ENCODE measurements at places on chromosomes 1 and 21.

DNA sequence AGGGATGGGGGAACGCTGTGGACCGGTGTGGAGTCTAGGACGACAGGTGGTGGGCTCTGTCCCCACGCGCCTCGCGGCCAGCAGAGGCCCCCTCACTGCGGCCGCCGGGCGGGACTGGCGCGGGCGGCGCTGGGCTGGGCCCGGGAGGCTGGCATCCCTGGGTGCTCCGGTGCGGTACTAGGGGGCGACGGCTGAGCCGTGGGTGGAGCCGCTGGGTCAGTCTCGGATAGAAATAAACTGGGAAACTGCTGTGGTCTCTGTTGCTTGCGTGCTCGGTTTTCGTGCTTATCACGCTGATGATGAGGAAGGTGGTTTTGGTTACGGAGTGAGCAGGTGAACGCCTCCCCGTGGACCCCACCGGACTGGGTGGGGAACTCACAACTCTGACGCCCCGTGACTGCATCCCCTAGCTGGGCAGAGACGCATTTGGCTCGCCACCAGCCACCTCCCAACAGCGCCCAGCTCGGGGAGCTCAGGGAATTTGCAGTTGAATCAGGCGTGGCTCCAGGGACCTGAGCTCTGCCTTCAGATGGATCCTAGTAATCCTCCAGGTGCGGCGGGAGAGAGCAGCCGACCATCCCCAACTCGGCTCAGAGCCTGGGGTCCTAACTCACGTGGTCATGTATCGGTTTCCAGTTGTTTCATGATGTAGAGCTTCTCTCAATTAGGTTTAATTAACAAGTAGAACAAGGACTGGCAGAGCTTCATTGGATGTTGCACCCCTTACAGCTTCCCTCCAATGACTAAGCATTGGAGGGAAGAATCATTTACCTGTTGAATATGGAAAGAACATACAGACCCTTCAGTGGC lies 32.1 kb downstream of the HSD17B7 start:
- no peak for DNase-seq

- no peak for DNase-seq
Observed at GRCh38 chr1:173297798-173298391, 90.8 kb upstream of the TNFSF4 start.

GRCh38 chr1:11059155-11059967 lies 457 bp downstream of the SRM start:
- no peak for DNase-seq

GRCh38 chr1:241167121-241167630 lies 189.8 kb downstream of the RGS7 start:
- no peak for DNase-seq

- DNase-seq: no peak
Observed at GRCh38 chr1:221727146-221728036, 14.5 kb downstream of the DUSP10 start.

DNA sequence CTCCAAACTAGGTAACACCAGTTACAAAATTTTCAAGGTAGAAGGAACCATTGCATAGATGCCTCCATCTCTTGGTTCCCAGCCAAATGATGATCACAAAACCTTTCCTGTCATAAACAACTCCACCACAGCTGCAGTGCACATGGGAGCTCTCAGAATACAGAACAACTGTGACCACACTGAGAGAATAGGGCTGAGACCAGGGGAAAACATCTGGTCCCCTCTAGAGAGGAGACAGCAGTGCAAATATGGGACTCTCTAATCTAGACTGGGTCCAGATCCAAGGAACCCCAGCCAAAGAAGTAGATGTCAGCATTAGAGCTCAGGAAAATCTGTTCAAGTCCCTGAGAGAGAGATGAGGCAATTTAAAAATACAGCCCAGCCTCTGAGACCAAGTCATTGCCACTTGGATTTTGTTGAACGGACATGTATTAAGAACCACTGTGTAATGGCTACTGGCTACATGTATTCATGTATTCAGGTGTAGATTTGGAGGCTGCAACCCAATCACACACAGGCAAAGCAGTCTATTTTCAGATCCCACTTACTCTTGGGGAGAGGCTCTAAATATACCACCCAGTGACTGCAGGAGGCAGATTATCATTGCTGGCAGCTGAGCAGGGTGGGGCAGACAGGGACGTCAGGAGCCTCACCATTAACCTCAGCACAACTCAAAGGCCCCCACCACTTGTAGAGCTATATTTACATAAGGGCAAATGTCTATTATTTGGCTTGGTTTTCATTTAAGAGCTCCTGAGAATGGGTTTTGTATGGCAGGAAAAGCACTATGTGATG lies 7.6 kb upstream of the RXRG start:
- no peak for DNase-seq

DNA sequence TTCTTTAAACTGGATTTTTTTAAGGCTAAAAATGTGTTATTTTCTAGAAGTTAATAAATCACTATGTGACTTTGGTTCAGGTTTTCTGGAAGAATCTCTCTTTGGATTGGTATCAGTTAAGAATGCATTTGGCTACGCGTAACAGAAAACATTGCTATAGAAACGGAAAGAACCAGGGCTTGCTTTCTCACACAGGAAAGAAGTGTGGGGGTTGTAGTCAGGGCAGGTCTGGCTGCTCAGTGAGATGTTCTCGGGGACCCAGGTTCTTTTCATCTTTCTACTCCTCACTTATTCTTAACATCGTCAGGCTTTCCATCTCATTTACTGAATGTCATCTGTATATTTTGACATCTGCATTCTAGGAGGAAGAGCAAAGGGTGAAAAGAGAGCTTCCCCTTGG lies 191.4 kb downstream of the ZBTB18 start:
- no peak for DNase-seq

GRCh38 chr1:12511128-12511484 lies 106.9 kb downstream of the DHRS3 start:
- no peak for DNase-seq

- peak; percentile 78 for DNase-seq
Observed at GRCh38 chr1:51960262-51960661, 30.2 kb downstream of the RAB3B start.

DNA sequence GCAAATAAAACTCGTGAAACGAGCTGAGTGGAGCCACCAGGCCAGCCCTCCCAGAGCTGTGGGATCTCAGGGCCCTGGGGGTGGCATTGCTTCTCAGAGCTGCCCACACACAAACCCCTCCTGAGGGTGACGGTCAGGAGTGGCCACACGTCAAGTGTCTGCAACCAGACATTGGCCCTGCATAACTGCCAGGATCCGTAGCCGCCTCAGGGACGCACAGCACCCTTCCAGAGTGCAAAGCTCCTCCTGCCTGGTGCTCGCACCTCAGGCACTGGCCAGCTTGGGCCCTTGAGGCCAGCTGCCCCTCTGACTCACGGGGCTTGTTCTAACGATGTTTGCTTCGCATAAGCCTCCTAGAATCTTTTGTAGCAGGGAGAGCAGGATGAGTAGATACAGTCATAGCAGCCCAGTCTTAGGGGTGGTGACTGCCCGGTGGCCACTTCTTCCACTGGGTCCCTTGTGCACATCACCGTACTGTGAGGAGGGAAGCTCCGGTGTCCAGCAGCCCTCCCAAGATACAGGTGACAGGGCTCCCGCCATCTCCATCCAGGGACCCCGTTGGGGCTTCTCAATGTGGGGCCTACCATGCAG lies 5.0 kb downstream of the WNT3A start:
- no peak for DNase-seq

DNA sequence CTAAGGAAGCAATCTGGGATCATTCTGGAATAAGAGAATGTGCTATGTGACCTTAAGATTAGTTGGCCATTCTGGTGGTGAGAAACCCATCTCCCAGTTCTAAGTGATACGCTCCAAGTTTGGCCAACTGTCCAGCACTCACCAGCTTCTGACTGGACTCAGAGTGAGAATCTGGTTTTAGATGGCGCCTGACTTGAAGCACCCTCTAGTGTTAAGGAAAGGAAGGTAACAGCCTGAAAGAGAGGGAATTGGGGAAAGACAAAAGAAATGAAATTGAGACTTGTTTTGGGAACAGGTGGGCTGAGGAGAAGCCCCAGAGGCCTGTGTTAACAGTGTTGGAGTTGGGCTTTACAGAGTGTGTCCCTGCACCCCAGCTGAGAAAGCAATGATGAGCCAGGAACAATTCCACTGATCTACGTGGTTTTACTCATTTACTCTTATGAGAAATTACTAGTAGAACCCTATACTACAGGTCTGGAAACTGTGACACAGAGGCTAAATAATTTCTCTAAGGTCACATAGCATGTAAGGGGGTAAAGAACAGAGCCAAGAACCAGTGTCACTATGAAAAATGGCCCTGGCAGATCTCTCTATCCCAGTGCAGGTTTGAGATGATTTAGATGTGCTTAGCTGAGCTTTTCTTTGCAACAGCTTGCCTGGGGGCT lies 9.3 kb upstream of the FCAMR start:
- peak; percentile 34 for DNase-seq

DNA sequence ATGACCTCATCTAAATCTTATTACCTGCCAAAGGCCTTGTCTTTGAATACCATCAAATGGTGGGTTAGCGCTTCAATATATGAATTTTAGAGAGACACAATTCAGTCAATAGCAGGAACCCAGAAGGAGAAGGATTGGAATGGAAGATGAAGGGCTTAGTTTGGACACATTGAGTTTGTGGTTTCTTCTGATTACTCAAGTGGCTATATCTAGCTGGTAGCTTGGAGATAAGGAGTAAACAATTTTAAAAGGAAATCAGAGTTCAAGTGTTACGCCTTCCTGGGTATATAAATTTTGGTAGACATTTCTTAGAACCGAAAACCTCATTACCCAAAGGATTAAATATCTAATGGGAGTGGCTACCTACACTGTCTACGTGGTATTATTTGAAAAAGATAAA lies 80.2 kb downstream of the RGS2 start:
- DNase-seq: peak; percentile 68

DNA sequence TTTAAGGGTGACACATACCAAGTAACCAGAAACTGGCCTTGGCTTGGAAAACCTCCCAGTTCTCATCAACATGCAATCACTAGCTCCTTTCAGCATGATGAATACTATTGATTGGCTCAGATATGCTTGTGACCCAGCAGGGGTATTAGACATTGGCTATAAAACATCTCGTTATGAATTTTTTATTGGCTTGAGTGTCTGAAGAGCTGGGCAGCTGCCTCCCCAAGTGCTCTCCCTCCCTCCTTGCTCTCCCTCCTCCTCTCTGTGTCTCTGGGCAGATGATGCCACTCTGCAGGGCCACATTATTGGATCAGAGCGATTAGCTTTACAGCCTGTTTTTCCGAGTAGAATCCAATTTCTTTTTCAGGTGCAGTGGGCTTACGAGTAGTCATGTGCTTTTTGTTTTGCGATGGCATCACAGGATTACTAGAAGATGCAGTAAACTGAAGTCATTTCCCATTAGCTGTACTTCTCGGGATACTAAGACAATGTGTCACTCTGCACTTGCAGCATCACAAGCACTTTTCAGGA lies 79.3 kb upstream of the ATF3 start:
- no peak for DNase-seq

GRCh38 chr1:32240140-32240951 lies 6.7 kb upstream of the FAM167B start:
- no peak for DNase-seq

- no peak for DNase-seq
Observed at GRCh38 chr1:110605901-110606656, at the start of gene KCNA2. Gene KCNA2, minus strand, starts transcription at chr1:110606358. Its CDS starts 1,576 bp downstream, at chr1:110604782.

- DNase-seq: no peak
Observed at GRCh38 chr1:5273280-5274003, 619.0 kb downstream of the AJAP1 start.

GRCh38 chr1:232259333-232259732 lies 370.6 kb downstream of the SIPA1L2 start:
- DNase-seq: no peak

GRCh38 chr1:209667708-209668107 lies 7.5 kb upstream of the G0S2 start:
- no peak for DNase-seq

- DNase-seq: no peak
Observed at GRCh38 chr1:228039986-228040385, 33.2 kb downstream of the WNT3A start.

GRCh38 chr1:52572387-52572786 lies 19.5 kb upstream of the TUT4 start:
- no peak for DNase-seq

- DNase-seq: no peak
Observed at GRCh38 chr1:100536031-100536430, 1.9 kb upstream of the GPR88 start.

GRCh38 chr1:195704028-195704427 lies 904.2 kb downstream of the KCNT2 start:
- no peak for DNase-seq

DNA sequence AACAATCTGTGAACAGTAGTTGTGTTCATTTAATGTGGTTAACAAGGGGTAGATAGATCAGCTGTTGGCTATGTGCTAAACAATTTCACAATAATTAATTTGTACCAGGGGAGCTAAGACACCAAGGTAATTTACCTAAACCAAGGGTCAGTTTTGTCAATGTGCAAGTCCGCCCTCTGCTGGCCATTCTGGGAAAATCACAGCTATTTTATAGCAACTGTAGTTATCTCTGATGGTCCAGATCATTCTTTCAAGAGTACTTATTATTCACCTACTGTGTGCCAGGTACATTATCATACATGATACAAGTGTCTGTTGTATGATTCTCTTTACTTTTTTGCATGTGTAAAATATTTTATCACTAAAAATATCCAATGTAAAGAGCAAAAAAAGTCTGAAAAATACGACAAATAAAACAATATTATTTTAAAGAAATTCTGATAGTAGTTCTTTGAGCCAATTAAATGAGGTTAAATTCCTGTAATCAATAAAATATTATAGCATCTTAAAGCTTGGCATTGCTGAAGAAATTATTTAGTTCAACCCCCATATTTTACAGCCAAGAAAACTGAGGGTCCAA lies 312.3 kb upstream of the FAM78B start:
- peak; percentile 16 for DNase-seq

- DNase-seq: no peak
Observed at GRCh38 chr1:198966519-198966918, 327.7 kb downstream of the PTPRC start.

- peak; percentile 4 for DNase-seq
Observed at GRCh38 chr1:3553166-3553939, 58.0 kb downstream of the MEGF6 start.

- DNase-seq: no peak
Observed at GRCh38 chr1:37415611-37416244, 58.7 kb upstream of the ZC3H12A start.

GRCh38 chr1:85578321-85579295 lies 2.0 kb upstream of the CCN1 start:
- peak; percentile 98 for DNase-seq

GRCh38 chr1:58162952-58163550 lies 383.5 kb downstream of the OMA1 start:
- peak; percentile 19 for DNase-seq

Data from amniotic epithelial cell (primary cell).